ENCODE measurements at places on chromosomes 4 and X. TPM values are rescaled to one million over a fixed set of nuclear protein-coding genes. Genes with fewer than 3 reads are reported as not detected.

Gene NEUROG2
- total RNA-seq = not detected

Gene MAGEB17
- not detected for total RNA-seq

DNA sequence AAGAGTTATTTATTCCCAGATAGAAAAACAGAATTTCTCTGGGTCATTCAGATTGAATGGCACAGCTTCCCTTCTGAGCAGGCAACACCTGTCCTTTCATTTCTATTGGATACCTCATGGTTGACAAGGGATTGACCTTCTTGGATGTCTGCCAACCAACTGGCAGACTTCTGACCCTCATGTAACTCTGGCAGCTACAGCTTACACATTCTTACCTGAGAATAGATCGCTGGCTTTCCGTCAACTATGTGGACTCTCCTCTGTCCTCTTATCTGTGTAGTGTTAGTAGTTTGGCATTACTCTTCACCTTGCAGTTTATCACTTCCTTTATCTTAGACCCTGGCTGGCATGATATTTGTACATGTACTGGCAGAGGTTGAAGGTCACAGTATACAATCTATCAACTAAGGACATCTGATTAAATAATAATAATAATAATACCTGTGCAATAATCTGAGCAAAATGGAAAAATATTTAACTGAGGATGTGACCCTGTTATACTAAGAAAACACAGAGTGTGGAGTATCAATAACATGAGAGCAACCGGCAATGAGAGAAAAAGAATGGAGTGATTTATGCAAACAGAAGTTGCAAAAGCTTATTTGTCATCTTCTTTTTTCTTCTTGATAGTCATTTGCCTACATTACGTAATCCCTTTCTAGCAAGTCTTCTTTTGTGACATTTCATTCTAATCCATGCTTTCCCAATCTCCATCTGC is 1118.2 kb downstream of the ARAP2 start:
- no peak overlapping the region for H3K4me3 ChIP-seq
- no peaks in the 10 kb centered on the region for H3K36me3 ChIP-seq
- no peak for DNase-seq
- no peaks in the 10 kb centered on the region for H3K27me3 ChIP-seq
- H3K4me1 ChIP-seq = no peaks in the 10 kb centered on the region
- no peak overlapping the region for H3K27ac ChIP-seq

- H3K4me1 ChIP-seq = peaks cover 8% of the 10 kb centered on the region
- no peak for DNase-seq
- H3K36me3 ChIP-seq = no peaks in the 10 kb centered on the region
- H3K27ac ChIP-seq = no peak overlapping the region
- H3K27me3 ChIP-seq = peaks cover 20% of the 10 kb centered on the region
Observed at GRCh38 chr4:48015216-48015615, 1.3 kb downstream of the CNGA1 start.

GRCh38 chr4:176137631-176138030 is 57.8 kb downstream of the SPATA4 start:
- no peaks in the 10 kb centered on the region for H3K36me3 ChIP-seq
- no peak for DNase-seq

DNA sequence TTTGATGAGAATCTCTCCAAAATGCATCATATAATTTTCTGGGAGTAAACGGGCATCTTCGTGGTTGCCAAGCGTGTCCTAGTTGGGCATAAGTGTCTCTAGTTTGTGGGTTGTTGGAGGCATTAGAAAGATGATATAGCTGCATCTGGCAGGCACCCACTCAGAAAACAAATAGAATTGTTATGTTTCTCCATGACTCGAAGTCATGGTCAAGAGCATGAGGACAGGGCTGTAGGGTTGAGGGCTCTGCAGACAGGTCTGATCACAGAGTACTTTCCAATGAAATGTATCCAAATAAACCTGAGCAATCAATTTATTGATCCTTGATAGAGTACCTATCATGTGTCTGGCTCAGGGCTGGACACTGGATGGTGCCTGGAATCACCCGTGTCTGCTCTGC is 82.7 kb downstream of the SORCS2 start:
- DNase-seq = no peak
- no peak overlapping the region for H3K27ac ChIP-seq
- no peak overlapping the region for H3K4me3 ChIP-seq
- no peaks in the 10 kb centered on the region for H3K4me1 ChIP-seq

- peaks cover 3% of the 10 kb centered on the region for H3K4me1 ChIP-seq
- H3K36me3 ChIP-seq = no peaks in the 10 kb centered on the region
- H3K4me3 ChIP-seq = no peak overlapping the region
- H3K27ac ChIP-seq = no peak overlapping the region
Observed at GRCh38 chrX:69282893-69283690, 117.8 kb upstream of the PJA1 start.

- no peaks in the 10 kb centered on the region for H3K27me3 ChIP-seq
- no peaks in the 10 kb centered on the region for H3K36me3 ChIP-seq
- no peak overlapping the region for H3K27ac ChIP-seq
- no peaks in the 10 kb centered on the region for H3K4me1 ChIP-seq
- no peak overlapping the region for H3K4me3 ChIP-seq
Observed at GRCh38 chr4:26462874-26463273, 27.4 kb downstream of the CCKAR start.

GRCh38 chr4:1347410-1347864 is 429 bp downstream of the UVSSA start:
- H3K4me3 ChIP-seq = peak overlapping the region; percentile 70
- peak; percentile 90 for DNase-seq

Data from upper lobe of right lung (tissue), 1 donor.